ENCODE measurements at places on chromosomes 3 and 15.
A peak's percentile ranks its signal among the peaks of the same experiment; 100 is the strongest.

GRCh38 chr3:53836084-53836872, 9.9 kb downstream of the CHDH start:
- DNase-seq = no peak

DNA sequence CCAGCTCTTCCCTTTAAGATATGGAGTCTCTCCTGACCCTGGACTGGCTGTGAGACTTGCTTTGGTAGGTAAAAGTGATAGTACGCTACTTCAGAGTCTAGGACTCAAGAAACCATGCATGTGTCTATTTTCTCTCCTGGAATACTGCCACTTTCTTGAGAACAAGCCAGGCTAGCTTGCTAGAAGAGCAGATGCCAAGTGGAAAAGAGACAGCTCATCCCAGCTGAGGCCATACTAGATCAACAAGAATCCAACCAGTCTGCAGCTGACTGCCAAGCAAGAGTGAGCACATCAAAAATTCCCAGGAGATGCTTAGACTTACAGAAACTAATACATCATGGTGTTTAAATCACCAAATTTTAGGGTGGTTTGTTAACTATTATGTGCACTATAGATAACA, 208.3 kb upstream of the RBMS3 start:
- no peak for DNase-seq

DNA sequence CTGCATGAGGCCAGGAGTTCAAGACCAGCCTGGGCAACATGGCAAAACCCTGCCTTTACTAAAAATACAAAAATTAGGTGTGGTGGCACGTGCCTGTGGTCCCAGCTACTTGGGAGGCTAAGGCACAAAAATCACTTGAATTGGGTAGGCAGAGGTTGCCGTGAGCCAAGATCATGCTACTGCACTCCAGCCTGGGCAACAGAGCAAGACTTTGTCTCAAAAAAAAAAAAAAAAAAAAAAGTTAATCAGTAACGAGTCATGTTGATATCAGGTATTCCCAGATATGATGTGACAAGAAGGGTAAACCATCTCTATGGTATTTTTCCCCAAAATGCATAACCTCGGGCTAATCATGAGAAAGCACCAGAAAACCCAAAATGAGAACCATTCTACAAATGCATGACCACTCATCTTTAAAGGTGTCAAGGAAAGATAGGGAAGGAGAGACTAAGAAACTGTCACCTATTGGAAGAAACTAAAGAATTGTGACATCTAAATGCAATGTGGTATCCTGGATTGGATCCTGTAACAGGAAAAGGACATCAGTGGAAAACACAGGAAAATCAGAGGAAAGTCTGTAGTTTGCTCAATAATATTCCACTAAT, 66.5 kb upstream of the MAP4 start:
- DNase-seq = no peak

GRCh38 chr3:100777271-100777670, 68.0 kb downstream of the TFG start:
- DNase-seq = no peak

- DNase-seq = no peak
Observed at GRCh38 chr3:69201658-69202057, 79.3 kb upstream of the LMOD3 start.

GRCh38 chr3:54861248-54862067, 66.4 kb downstream of the LRTM1 start:
- no peak for DNase-seq

DNA sequence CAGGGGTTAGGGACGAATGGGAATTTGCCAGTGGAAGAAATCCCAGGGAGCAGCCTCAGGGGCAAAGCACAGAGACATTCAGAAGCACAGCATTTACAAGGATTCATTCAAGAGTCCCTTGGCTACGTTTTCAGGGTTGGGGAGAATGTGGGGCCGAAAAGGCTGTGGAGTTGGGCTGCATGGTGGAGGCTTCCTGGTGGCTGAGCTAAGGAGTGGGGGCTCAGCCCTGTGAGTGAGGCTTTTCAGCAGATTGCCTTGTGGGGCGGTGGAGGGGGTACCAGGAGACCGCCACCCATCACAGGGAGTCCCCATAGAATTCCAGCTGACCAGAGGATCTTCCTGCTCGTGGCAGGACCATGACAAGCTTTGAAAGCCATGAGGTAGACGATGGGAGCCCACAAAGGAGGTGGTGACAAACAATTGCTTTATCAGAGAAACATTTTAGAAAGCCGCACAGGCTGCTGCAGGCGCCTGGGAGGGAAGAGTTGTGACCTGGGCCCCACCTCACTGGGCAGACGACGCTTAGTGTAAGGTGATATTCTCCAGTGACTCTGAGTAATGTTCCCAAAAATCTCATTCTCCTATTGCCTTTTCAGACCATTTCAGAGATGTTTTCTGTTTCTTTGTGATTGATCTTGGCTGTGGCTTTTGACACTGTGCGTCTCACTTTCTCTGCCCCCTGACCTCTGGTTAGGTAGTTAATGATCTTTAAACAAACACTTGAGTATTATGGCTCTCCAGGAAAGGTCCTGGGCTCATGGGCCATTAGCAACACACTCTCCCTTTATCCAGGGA, 128.0 kb downstream of the DNAJB8 start:
- no peak for DNase-seq

DNA sequence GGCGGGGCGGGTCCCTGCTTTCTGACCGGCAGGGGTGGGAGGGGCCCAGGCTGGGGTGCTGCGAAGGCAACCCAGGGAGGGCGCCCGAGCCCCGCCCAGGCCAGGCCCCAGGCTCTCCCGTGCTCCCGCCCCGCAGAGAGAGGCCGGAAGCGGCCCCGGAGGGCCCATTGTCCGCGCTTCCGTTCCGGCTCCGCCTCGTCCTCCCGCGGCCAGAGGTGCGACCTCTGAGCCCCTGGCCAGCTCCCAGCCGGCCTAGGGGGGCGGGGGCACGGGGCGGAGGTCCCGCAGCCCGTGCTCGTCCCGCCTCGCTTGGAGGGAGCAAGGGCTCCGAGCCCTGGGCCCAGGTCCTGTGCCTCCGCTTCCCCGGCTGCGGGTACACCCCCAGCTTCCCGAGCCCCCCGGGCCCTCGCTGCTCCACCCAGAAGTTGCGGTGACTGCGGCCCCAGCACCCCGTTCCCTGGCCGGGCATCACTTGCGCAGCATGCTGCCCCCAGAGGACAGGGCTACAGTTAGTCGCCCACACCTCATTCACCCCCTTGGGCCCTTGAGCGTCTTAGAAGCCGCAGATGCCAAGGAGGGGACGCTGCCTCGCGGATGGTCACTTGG, 20.4 kb upstream of the PLXND1 start:
- DNase-seq = peak; percentile 50

DNA sequence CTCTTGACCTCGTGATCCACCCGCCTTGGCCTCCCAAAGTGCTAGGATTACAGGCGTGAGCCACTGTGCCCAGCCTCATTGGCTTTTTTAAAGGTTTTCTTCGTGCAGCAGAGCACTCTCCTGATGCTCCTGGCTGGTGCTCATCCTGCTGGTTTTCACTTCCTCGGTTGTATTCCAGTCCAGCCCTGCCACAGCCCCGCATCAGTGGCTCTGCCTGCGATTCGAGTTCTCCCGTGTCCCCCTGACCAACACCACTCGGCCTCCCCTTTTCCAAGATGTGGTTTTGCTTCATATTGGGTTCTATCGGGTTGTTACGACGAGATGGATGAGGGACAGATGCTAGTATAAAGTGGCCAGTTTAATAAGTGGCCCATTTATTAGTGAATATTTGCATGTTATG, 27.8 kb downstream of the EFCC1 start:
- no peak for DNase-seq

DNA sequence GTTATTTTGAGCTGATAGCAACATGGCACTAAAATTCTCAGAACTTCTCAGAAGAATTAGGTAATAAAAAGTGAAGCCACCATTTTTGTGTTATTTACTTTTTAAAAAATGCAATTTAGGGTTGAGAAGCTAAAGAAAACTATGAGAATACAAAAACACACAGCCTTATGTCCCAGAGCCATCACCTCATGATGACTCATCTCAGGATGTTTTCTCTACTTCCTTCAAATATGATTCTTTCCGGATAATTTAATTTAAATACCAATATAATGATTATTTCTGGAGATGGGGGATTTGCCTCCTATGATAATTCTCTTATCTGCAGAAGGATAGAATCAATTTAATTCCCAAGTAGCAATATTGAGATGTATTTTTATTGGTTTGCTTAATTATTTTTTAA, 105.6 kb upstream of the BFSP2 start:
- DNase-seq = no peak

DNA sequence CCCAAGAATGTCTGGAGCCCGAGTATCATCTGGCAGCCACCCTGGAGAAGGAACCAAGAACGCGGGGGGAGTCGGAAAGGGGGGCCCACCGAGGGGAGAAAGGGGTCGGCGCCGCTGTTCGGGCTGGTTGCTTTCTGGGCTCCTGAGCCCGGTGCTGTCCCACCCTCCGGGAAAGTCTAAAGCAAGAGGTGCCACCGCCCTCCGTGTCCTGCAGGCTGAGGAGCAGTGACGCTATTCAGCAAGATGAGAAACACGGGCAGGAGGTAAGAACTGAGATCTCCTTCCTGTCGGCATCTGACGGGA, 234.8 kb downstream of the XXYLT1 start:
- DNase-seq = no peak

DNA sequence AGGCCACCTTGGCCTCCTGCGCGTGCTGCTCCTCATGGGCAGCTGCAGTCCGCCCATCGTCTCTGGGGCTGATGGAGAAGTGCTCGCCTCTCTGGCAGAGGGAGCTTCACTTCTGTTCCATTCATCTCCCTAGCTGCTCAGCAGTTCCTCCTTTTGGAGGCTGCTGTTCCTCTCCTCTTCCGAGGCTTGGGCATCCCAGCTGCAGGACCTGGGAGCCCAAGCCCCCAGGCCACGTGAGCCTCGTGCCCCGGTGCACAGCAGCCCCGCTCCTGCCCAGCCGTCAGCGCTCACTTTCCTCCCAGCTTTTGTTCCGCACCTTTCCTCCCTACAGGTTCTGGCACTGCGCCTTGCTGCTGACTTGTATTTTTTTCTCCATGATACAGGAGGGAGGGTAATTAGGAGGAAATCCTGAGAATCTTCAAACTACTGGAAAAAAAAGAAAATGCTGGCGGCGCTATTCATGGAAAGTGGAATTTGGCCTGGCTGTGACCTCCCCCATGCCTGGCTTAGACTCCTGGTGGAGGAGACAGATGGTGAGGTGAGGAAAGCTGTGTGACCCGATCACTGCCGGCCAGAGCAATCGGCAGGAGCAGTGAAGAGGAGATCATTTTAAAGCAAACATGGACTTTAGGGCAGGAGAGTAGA, 210.1 kb downstream of the CHST2 start:
- DNase-seq = no peak

DNA sequence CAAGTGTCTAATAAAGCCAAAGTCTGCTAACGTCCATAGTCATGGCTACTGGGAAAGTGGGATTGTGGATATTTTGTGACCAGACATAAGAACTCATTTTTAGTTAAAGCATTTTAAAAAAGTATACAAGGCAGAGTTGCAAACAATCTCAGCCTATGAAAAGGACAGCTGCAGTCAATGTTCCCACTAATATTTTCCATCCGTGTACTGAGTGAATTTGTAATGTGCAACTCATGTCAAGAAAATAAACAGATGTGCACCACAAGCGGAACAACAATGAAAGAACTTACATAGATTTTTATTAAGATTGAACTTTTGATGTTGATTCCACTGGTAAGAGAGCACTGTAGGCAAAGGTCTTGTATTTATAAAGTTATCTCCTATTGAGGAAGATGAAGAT, 231.3 kb upstream of the SEMA6D start:
- no peak for DNase-seq

DNA sequence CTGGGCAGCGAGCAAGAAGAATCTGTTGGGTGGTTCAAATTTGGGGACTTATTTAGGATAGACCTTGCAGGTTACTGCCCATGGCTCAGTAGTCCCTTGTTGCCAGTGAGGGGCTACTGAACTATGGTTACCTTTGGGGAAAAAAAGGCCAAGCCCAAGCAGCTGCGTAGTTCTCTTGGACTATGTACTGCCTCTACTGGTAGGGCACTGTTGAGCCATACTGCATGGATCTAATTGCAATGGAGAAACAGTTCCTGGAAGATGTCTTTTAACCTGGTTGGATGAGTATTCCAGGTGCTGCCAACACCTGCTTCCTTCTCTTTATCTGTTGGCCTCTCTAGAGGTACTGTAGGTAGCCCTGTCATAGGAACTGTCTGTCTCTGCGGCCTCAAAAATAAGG, 671.9 kb upstream of the CBLB start:
- DNase-seq = no peak

- DNase-seq = no peak
Observed at GRCh38 chr3:73694983-73695757, 70.4 kb upstream of the PDZRN3 start.

GRCh38 chr3:134797057-134797740, 2.1 kb downstream of the EPHB1 start:
- no peak for DNase-seq

GRCh38 chr3:76245622-76246021, 460.3 kb upstream of the ZNF717 start:
- DNase-seq = no peak

- no peak for DNase-seq
Observed at GRCh38 chr15:48413304-48413703, 82.1 kb downstream of the DUT start.

GRCh38 chr3:61863579-61863978, 302.2 kb downstream of the PTPRG start:
- DNase-seq = no peak

- DNase-seq = no peak
Observed at GRCh38 chr3:45010811-45011333, 15.2 kb upstream of the CLEC3B start.

DNA sequence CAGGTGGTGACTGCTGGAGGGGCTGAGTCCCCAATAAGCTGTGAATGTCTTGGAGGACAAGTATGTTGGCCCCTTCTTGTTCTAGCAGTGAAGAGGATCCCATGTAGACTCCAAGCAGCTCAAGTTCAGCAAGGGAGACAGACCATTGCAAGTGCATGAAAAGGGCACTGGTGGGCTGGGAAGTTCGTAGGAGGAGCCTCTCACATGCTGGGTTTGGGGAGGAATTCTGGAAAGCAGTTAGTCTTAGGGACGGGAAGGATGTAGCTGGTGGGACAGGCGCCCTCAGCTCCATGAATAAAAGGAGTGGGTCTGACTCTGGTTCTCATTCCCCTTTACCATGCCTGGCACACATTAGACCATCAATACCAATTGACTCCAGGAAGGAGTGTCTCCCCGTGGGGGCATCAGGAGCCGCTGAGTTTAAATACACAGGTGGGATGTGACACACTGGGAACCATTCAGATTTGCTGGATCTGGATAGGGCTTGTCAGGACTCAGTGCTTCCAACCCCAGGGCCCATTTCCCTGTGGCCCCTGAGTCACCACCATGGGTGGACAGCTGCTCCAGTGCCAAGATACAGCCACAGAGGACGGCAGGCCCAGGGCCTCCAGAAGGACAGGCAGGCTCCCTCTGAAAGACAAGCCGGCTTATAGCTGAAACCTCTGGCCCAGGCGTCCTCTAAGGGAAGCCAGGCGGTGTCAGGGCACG, 552 bp upstream of the XYLB start:
- DNase-seq = no peak

- no peak for DNase-seq
Observed at GRCh38 chr15:67512933-67513714, 7.8 kb upstream of the C15orf61 start.
